Activated CD4-positive, alpha-beta T cell treated with anti-CD3 and anti-CD28 coated beads, Interleukin-2, amount 50 U/mL, for 1 hour (primary cell): ENCODE measurements at places on chromosomes 5 and 9.

DNA sequence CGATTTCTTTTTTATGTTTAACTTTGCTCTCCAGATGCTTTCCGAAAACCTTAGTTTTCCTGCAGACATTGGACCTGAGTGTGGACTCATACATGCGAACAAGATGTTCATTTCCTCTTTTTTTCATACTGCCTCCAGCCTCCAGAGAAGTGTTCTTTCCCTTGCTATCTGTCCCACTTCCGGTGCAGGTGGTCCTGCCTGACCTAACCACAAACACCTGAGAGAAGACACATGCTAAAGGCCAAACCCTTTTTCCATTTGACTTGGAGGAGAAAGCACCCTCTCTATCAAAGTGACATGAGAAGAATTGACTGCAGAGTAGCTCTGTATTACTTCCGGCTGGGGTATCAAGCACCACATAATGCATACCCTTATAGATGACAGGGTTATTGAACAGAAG is 334.0 kb downstream of the ARHGEF28 start:
- DNase-seq: no peak

- DNase-seq: no peak
Measured at GRCh38 chr9:74783408-74783807, 104.3 kb downstream of the TRPM6 start.

GRCh38 chr9:30035761-30036160 is 2348.7 kb upstream of the ACO1 start:
- DNase-seq: no peak

DNA sequence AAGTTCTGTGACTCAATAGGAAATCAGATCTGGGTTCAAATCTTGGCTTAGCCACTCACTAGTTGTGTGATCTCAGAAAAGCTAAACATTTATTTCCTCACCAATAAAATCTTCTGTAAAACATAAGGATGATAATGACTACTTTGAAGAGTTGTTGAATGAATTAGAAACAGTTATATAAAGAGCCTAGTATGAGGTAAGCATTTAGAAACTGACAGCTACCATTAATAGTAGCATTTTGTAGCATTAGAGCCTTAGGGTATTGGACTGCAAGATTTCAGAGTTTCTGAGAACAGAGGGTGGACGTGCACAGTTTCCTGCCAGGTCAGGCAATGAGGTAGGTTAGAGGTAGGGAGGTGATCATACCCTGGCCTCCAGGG is 293.2 kb downstream of the CWC27 start:
- DNase-seq: no peak

DNA sequence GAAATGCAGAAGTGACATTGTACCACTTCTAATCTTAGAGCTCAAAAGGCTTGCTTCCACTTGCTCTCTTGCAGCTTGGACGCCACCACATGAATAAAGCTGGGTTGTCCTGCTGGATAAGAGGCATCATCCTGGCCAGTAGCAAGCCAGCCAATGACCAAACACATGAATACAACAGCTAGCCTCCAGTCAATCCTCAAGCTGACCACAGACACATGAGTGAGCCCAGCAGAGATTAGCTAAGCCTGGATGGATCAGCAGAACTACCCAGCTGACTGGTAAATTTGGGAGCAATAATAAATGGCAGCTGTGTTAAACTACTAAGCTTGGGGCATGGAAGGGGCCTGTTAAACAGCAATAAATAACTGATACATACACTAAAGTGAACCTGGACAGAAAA is 121.1 kb upstream of the SLC12A2 start:
- DNase-seq: no peak

DNA sequence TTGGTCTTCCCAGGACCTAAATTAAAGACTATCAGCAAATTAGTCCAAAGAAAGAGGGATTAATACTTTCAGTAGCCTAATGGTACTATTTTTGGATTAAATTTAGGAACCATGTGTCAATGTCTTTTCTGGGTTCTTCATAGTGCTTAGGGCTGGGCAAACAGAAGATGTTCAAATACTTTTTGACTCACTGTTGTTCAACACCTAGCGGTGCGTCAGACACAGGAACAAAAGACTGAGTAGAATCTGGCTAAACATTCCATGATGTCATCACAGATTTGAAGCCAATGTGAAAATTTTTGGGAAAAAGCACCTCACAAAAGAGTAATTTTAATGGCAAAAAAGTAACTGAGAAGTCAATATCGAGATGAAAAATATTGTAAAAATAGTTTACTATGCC is 544.4 kb downstream of the EFNA5 start:
- no peak for DNase-seq

- DNase-seq: no peak
Measured at GRCh38 chr5:127042593-127042992, 12.2 kb upstream of the MARCHF3 start.

GRCh38 chr5:113354055-113354454 is 80.7 kb downstream of the TSSK1B start:
- DNase-seq: no peak

DNA sequence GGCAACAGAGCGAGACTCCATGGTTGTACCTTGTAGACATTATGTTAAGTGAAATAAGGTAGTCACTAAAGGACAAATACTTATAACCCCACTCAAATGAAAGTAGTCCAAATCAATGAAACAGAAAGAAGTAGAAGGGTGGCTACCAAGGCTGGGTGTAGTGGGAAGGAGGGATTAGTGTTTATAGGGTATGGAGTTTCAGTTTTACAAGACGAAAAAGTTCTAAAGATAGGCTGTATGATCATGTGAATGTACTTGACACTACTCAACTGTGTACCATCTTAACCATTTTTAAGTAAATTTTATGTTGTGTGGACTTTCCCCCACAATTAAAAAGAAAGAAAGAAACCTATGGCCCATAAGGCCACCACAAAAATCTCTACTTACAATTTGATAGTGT is 32.2 kb downstream of the ALDH7A1 start:
- DNase-seq: no peak

- no peak for DNase-seq
Measured at GRCh38 chr5:100623719-100624118, 88.5 kb downstream of the FAM174A start.

GRCh38 chr5:60488466-60489130 is 211.4 kb downstream of the DEPDC1B start:
- DNase-seq: no peak
